GOT3 (cell line): ENCODE measurements at places on chromosomes 2 and 18.

DNA sequence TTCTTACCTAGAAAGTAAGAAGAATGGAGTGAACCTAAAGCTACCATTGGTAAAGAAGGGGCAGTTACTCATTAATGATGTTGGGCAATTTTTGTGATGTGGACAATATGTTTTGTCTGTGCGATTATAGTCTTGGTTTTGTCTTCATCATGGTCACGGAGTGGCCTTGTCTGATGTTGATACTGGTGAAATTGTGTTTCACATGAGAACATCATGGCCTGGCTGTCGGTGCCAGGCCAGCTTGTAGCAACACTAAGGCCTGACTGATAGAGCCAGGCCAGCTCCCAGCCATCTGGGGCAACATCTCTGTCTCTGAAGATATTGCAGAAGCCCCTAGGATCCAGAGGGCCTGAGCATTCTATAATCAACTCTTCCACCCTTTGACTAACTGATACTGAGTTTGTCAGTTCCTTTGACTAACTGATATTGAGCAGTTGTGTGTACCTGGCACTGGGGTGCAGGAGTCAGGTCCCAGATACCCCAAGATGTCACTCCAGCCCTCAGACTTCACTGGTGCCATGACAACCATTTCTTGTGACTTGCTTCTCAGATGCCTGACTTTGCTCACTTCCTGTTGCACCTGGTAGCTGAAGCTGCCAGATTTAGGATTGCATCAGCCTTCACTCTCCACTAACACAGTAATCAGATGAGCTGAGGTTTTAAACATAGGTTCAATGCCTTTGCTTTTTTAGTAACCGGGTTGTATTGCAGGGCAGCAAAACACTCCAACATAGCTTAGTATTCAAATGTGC lies 62.5 kb downstream of the RPIA start:
- no peak for DNase-seq

- no peak for DNase-seq
Measured at GRCh38 chr2:74530239-74531187, 780 bp downstream of the HTRA2 start.

DNA sequence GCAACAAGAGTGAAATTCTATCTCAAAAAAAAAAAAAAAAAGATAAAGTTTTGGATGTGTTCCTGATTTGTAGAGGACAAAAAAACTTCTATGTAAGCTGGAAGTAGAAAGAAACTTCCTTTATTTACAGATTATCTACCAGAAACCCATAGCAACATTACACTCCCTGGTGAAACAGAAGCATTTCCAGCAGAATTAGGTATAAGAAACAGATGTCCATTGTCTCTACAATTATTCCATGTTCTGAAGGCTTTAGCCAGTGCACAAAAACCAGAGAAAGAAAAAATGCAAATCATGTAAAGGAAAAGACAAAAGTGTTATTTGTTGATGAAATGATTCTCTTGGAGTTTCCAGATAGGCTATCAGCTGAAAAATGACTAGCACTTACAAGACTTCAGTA lies 4.9 kb downstream of the TUBB6 start:
- DNase-seq, result no peak

DNA sequence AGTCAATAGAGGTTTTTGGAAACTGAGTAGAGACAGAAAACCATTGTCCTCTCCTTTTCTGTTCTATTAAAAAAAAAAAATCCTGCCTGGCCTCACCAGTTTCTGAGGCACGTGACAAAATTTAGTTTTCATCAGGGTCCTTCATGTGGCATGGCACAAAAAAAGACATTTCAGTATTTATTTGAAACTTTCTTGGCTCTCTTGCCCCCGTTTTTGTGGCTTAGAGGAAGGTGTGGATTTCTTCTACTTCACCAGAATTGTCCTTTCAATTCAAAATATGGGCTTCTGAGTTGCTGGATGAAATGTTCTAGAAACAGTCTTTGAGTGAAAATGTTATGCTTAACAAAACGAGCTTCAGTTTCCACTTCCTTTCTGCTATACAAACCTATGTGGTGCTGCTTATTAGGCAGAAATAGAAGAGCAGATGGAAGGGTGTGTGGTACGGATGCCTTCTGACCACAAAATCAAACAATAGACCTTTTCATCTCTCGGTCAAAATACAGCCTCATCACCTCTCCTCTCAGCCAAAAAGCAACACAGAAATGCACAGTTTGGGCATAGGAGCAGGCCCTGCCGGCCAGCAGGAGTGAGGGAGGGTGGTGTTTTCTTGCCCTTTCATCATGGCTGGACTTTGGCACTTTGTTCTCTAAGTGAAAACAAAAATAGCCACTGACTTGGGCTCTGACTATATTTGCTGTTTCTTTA lies 89.2 kb downstream of the SH3RF3 start:
- DNase-seq, result no peak

- no peak for DNase-seq
Measured at GRCh38 chr2:47876912-47877311, 29.4 kb downstream of the FBXO11 start.

- no peak for DNase-seq
Measured at GRCh38 chr18:52636536-52636935, 296.5 kb downstream of the DCC start.

- DNase-seq, result no peak
Measured at GRCh38 chr18:10515456-10515855, 10.4 kb upstream of the NAPG start.

DNA sequence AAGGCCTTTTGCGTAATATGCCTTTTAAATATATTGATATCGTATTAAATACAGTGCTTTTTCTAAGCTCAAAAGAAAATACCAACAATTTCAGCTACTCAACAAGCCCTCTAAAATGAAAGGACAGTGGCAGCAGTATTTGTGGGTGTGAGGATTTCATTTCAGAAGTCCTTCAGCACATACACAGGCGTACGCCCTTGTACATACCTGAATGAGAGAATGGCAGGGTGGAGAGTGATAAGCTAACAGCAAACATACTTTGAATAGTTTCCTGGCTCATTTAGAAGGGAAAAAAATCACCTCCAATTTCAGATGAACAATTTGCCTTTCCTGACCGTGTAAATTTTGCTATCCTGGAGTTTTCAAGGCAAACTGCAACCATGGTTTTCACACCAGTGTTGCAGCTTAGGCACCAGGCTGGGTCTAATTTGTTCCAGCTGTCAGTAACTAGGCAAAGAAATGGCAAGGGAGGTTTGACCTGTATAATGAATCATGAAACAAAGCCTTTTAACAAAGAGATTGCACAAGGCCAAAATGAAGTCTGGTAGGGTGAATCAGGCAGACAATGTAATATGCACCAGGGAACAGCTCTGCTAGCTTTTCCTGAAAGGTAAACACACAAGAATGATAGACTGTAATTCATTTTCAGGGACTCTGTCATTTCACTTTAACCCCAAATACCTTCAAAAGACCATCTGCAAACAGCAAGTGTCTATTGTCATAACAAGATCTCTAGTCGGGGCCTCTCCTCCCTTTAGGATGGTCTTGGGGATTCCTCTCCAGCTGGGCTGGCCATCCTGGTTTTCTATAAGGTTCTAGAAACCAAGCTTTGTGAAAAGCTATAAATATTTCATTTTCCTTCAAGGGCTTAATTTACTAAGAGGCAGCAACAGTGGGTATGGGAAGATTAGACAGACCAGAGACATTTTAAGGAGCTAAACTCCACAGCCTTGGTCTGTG lies 11.5 kb downstream of the ANKRD29 start:
- DNase-seq, result no peak

GRCh38 chr2:108460345-108461037 lies 11.5 kb downstream of the GCC2 start:
- no peak for DNase-seq

DNA sequence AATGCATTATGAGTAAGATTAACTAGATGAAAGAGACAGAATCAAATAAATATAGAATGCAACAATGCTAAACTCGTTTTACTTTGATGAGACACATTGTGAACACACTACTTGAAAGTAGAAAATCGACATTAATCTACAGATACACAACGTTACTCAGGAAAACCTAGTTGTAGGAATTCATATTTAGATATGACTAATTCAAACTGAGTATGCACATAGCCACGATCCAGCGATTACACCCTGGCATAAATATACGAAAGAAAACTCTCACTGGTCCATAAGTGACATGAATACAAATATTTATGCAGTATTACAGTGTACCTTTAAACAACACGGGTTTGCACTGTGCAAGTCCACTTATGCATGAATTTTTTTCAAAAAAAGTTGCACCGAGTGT lies 485.6 kb downstream of the TMX3 start:
- no peak for DNase-seq
